ENCODE measurements at places on chromosomes 12 and 14.

- no peak for DNase-seq
Measured at GRCh38 chr12:103169-103981, 36.8 kb downstream of the IQSEC3 start.

- no peak for DNase-seq
Measured at GRCh38 chr12:112191840-112192321, 66.5 kb downstream of the TRAFD1 start.

DNA sequence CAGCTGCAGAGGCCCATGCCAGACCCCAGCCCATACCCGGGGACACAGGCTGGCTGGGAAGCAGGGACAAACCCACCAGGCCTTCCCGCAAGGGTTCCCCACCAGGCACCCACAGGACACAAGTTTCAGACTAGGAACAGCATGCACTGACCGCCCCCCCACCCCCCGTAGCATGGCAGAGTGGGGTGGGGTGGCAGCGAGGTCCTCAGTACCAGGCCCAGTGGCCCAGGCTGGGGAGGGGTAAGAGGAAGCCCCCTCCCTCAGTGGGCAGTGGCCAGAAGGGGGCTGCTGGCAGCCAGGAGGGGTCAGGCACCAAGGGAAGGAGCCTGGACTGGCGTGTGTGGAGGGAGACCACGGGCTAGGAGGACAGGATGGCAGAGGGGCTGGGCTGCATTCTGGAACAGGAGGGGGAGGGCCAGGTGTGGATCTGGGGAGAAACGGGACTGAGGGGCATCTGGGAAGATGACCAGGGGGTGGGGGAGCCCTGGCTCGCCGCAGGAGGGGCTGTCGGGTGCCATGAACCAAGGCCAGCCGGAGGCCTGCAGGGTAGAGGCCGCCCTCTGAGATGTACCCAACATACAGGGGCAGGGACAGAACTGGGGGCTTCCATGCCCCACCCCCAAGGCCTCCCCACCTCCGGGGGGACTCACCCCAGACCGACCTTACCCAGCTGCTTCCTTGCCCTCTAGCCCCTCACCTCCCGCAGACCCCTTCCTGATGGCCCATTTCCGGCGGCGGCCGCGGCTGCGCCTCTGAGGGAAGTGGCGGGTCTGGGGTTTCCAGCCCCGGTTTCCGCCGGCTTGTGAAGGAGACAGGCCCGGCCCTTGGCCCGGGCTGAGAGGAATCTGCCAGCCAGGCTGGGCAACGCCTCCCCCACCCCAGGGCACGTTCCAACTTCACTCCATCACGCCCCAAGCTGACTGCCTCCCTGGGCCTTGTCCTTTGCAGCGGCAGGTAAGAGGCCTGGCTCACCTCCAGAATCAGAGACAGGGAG is 5.6 kb upstream of the JAG2 start:
- DNase-seq, result no peak

- DNase-seq, result no peak
Measured at GRCh38 chr12:120696626-120697025, 9.7 kb downstream of the MLEC start.

- no peak for DNase-seq
Measured at GRCh38 chr12:132574271-132574996, 35.9 kb downstream of the LRCOL1 start.

- no peak for DNase-seq
Measured at GRCh38 chr14:51783765-51784164, 76.6 kb upstream of the GNG2 start.

GRCh38 chr12:102526656-102527055 is 46.3 kb upstream of the IGF1 start:
- no peak for DNase-seq

GRCh38 chr14:65054471-65055085 is 47.7 kb downstream of the MAX start:
- no peak for DNase-seq

- no peak for DNase-seq
Measured at GRCh38 chr12:2225696-2226095, 172.9 kb downstream of the CACNA1C start.

- DNase-seq, result no peak
Measured at GRCh38 chr12:110498984-110499706, 2.8 kb downstream of the VPS29 start.

DNA sequence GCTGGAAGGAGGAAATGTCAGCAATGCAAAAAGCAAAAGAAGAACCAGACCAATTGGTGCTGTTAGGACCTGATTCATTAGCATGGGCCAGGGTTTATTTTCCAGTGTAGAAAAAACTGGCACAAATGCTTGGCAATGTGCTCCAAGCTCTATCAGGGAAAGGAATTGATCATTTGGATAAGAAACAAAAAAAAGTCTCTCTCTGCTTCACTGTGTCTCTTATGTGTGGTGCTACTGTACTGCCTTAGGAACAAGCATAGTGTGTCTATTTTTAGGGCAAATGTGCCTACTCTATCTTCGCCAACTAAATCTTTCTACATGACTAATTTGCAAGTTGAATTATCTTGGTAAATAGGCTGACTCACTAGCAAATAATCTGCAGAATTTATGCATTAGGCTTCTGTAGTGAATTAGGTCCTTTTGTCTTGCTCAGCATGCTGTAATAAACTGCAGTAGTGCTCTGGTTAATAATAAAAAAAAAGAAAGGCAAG is 236.7 kb downstream of the MDGA2 start:
- DNase-seq, result no peak

GRCh38 chr12:47449797-47450196 is 256.0 kb downstream of the RPAP3 start:
- no peak for DNase-seq

- no peak for DNase-seq
Measured at GRCh38 chr14:75995372-75996041, 9.9 kb downstream of the IFT43 start.

- DNase-seq, result no peak
Measured at GRCh38 chr12:68304626-68305025, 27.5 kb downstream of the MDM1 start.

GRCh38 chr12:24759155-24759554 is 189.7 kb downstream of the BCAT1 start:
- no peak for DNase-seq

DNA sequence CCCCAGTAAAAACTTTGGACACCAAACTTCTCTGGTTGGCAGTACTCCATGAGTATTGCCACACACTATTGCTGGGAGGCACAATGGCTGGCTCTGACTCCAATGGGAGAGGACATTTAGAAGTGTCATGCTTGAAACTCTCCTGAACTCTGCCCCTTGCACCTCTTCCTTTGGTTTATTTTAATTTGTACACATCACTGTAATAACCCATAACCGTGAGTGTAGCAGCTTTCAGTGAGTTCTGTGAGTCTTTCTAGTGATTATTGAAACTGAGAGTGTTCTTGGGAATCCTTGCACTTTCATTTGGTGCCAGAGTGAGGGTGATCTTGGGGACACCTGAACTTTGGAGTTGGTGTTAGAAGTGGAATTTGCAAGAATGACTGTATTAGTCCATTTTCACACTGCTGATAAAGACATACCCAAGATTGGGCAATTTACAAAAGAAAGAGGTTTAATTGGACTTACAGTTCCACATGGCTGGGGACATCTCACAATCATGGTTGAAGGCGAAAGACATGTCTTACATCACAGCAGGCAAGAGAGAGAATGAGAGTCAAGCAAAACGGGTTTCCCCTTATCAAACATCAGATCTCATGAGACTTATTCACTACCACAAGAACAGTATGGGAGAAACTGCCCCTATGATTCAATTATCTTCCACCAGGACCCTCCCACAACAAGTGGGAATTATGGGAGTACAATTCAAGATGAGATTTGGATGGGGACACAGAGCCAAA is 41.3 kb upstream of the CEP83 start:
- DNase-seq, result no peak

DNA sequence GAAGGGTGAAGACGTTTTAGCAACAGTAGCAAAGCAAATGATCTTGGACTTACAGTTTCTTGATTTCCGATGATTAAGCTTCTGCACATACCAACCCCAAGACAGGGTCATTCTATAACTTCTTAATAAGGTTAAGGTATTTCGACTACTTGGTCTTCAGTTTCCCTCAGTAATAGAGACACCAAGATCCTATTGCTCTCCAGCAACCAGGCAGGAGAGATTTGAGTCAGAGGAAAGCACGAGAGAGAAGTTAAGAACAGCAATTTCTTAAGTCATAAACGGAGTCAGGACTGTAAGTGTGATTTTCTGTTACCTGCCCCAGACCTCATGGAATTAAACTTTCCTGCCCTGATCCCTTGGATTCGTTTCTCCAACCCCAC is 215.6 kb downstream of the TTC8 start:
- DNase-seq, result no peak

GRCh38 chr14:87079416-87079815 is 913.6 kb downstream of the GALC start:
- no peak for DNase-seq

- DNase-seq, result no peak
Measured at GRCh38 chr12:97358361-97358760, 104.2 kb upstream of the RMST start.

- DNase-seq, result no peak
Measured at GRCh38 chr14:88791629-88792472, 902 bp downstream of the EML5 start.

Data from activated B cell treated with CpG ODN at 0.5 μM for 24 hours (primary cell).